Naive B cell (primary cell): ENCODE measurements at places on chromosomes 7 and 10. TPM values are rescaled to one million over a fixed set of nuclear protein-coding genes. Genes with fewer than 3 reads are reported as not detected.

The OR2A1 gene
- polyA plus RNA-seq, result 0.21 TPM

The P4HA1 gene
- 39.9 TPM for polyA plus RNA-seq

The CHST15 gene
- polyA plus RNA-seq, result 13.4 TPM

The GIMAP2 gene
- polyA plus RNA-seq, result 14.4 TPM

The CPEB3 gene
- polyA plus RNA-seq, result 1.0 TPM

The PRKCQ gene
- polyA plus RNA-seq, result 0.12 TPM

The HOGA1 gene
- not detected for polyA plus RNA-seq

The MCM10 gene
- polyA plus RNA-seq, result not detected

The CALHM3 gene
- polyA plus RNA-seq, result not detected

The KAZALD1 gene
- polyA plus RNA-seq, result not detected

The LRRC61 gene
- 27.1 TPM for polyA plus RNA-seq

The MBL2 gene
- not detected for polyA plus RNA-seq

The ZNF425 gene
- polyA plus RNA-seq, result 1.7 TPM

The CDK13 gene
- 57.0 TPM for polyA plus RNA-seq

The GPR146 gene
- polyA plus RNA-seq, result 7.4 TPM

The ARHGAP22 gene
- polyA plus RNA-seq, result 3.5 TPM

The CDNF gene
- polyA plus RNA-seq, result 1.3 TPM

The CTAGE8 gene
- 0.49 TPM for polyA plus RNA-seq

The OR2A2 gene
- not detected for polyA plus RNA-seq

The FOXI2 gene
- not detected for polyA plus RNA-seq

The FHIP2A gene
- 5.4 TPM for polyA plus RNA-seq

The UNCX gene
- polyA plus RNA-seq, result not detected

The CD36 gene
- 0.80 TPM for polyA plus RNA-seq

The TRIM74 gene
- polyA plus RNA-seq, result not detected

The C10orf143 gene
- polyA plus RNA-seq, result 18.1 TPM

The NEURL1 gene
- polyA plus RNA-seq, result 0.34 TPM

The HOXA6 gene
- polyA plus RNA-seq, result not detected

The ZNF503 gene
- not detected for polyA plus RNA-seq

The DNAH11 gene
- 0.72 TPM for polyA plus RNA-seq

The CYP2C8 gene
- polyA plus RNA-seq, result not detected

The TMEM236 gene
- polyA plus RNA-seq, result not detected

The TAF3 gene
- 6.3 TPM for polyA plus RNA-seq

The OR13A1 gene
- polyA plus RNA-seq, result 4.0 TPM

The NUTM2B gene
- not detected for polyA plus RNA-seq

The MDH2 gene
- polyA plus RNA-seq, result 134 TPM

The CPED1 gene
- 1.2 TPM for polyA plus RNA-seq

The RBM20 gene
- polyA plus RNA-seq, result not detected

The PTEN gene
- 34.1 TPM for polyA plus RNA-seq

The TDRD1 gene
- polyA plus RNA-seq, result not detected

The LRRC18 gene
- 0.92 TPM for polyA plus RNA-seq

The CHAT gene
- not detected for polyA plus RNA-seq

The ACTL6B gene
- polyA plus RNA-seq, result not detected

The CNTNAP2 gene
- 45.2 TPM for polyA plus RNA-seq

The ATP6V1F gene
- polyA plus RNA-seq, result 599 TPM

The LRGUK gene
- not detected for polyA plus RNA-seq

The MYL10 gene
- not detected for polyA plus RNA-seq

The SCRN1 gene
- 13.6 TPM for polyA plus RNA-seq

The CXCL12 gene
- not detected for polyA plus RNA-seq
